ENCODE measurements at places on chromosomes 13 and 19.

GRCh38 chr13:90968166-90968904 is 379.2 kb upstream of the MIR17HG start:
- DNase-seq: no peak

DNA sequence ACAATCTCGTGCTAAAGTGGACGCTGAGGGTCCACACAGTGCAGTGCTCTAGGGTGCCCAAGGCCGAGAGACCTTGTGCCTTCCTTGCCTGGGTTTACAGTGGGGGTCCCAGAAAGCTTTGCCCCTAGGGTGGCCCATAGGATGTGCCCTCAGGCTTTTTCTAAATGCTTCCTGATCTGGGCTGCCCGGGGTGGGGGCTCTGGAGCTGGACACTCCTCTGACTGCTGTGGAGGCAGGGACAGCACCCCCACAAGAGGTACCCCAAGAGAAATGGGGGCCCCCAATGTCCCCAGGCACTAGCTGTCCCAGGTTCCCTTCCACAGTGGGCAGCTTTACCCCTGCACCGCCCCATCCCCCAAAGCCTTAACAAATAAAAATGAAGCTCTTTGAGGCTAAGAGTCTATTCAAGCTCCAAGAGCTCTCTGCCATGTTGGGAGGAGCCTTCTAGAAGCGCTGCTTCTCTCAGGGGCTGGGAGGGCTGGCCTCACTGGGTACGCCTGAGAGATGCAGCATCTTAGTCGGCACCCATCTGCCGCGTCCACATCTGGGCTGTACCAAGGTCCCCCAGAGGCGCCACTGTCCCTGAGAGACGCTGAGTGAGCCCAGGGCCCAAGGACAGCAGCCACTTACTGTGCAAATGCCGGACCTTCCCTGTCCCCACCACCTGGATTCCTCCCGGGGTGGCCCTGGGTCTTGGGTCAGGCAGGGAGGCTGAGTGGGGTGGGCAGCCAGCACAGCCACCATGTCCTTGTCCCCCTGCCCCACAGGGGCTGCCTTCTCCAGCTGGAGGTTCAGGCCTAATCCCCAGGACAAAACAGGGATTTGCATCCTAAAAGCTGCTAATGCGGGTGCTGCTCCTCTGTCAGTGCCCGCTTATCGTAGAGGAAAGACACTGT is 27.4 kb downstream of the CEBPA start:
- DNase-seq: no peak

DNA sequence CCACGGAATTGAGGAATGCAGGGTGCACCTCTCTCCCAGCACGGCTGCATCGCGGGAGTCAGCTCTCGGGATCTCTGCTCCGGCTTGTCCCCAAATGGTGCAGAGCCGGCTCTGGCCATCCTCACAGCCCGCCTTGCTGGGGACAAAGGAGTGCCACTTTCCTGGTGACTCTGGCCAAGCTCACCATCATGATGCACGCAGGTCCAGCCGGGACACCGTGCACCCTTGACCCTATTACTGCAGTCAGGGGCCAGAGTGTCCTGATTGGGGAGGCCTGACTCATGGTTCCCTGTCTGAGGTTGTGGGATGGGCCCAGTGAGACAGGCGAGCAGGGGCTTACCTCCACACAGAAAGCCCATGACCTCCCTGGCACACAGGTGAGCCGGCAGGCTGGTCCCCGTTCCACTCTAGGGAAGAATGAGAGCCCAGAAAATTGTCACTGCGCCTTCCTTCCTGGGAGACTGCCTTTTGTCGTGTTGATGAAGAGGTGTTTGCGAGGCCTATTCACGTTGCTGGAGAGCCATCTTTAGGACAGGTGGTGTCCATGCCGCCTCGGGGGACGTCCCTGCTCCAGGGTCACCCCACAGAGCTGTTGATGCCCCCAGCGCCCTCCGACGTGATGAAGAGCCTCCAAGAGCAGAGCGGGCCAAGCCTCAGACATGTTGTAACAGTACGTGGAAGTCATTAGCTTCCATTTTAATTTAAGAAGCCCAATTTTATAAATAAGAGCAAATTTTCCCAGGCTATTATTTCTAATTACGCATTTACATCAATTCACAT is 18.5 kb upstream of the VSTM2B start:
- DNase-seq: no peak

DNA sequence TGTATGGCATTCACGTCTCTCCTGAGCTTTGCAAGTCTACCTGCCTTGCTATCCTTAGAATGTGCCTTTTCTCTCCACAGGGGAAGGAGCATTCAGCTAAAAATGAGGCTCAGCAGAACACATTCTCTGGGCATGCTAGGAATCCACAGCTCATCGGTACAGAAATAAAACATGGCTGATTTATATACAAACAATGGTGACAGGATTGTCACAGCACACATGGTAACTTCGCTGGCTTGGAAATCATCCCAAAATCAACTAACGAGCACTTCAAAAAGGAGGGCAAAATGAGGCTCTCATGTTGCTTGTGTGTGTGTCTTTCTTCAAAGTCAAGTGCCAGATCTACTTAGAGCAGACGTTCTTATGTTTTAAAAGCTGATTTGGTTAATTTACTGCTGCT is 373.0 kb downstream of the FGF14 start:
- no peak for DNase-seq

DNA sequence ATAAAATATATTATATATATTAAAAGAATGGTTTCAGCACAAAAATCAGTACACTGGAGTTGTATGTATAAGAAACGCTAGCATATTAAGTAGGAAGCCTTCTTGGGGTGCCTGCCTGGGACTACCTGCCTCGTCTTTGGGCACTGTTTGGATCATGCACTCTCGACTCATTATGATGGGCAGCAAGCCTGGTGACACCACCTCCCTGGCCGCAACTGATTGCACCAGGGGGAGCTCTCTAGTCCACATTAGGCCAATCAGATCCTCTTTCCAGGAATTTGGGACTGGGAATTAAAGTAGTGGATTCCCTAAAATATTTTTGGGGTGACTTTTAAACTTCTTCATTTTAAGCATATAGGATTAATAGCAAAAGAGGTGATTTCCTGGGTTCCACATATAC is 56.0 kb upstream of the RGCC start:
- no peak for DNase-seq

DNA sequence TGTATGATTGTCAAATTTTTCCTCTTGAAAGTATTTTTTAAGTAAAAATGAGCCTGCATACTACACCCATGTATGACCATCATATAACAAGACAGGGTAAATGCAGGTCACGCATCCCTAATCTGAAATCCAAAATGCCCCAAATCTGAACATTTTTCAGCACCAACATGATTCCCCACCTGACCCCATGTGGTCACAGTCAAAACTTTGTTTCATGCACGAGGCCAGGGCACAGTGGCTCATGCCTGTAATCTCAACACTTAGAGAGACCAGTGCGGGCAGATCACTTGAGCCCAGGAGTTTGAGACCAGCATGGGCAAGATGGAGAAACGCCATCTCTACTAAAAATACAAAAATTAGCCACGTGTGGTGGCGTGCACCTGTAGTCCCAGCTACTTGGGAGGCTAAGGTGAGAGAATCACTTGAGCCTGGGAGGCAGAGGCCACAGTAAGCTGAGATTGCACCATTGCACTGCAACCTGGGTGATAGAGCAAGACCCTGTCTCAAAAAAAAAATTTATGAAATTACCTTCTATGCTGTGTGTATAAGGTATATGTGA is 63.7 kb upstream of the NPAS1 start:
- DNase-seq: no peak

GRCh38 chr19:51586103-51586728 is 15.1 kb downstream of the ZNF175 start:
- DNase-seq: no peak

GRCh38 chr19:40417643-40417981 is 4.4 kb upstream of the PRX start:
- no peak for DNase-seq

DNA sequence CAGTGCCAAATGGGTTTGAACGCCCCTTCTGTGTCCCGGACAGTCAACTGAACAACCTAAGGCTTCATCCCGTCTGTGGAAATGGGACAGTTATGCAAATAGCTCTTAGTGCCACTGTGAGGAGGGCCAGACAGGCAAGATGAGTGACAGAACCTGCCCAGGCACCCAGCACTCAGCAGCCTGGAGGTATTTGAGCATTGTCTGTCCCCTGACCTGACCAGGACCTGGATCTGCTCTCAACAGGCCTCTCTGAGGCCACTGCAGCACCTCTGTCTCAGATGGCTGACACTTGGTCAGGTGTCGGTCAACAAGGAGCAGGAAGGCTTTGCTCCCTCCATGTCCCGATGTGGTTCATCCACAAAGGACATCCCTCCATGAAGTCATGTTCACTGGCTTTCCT is 67.9 kb downstream of the CCDC70 start:
- DNase-seq: no peak

DNA sequence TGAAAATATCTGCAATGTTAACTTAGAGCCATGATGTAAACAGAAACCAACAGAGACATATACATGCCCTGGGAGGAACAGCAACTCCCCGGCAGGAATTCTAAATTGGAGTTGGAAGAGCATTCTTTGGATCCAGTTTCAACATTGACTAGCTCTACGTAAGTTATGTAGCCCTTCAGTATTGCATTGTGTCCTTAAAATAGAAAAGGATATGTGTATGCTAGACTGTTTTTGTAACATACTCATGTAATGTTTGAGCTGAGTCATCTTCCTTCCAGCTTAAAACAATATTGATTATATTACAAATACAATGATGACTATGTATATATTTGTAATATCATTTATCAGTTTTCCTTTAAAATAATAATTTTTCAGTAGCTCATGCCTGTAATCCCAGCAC is 1422.2 kb upstream of the PCDH20 start:
- DNase-seq: no peak

- DNase-seq: no peak
Observed at GRCh38 chr19:38945562-38946228, 15.0 kb downstream of the MRPS12 start.

DNA sequence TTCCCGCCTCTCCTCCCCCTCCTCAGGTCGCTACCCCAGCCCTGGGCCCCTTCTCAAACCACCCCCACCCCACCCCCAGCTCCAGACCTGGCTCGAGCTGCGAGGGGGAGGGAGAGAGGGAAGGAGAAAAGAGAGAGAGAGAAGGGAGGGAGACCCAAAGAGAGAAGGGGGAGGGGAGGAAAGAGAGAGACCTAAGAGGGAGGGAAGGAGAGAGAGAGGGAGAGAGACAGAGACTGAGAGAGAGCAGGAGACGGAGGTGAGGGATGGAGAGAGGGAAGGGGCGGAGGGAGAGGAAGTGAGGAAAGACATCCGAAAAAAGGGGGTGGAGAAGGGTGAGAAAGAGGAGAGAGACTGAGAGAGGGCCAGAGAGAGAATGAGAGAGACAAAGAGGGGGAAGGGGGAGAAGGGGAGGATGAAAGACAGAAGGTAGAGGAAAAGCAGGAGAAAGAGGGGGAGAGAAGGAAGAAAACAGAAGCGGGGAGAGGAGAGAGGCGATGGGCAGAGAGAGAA is 2.0 kb upstream of the SPACA6 start:
- no peak for DNase-seq

DNA sequence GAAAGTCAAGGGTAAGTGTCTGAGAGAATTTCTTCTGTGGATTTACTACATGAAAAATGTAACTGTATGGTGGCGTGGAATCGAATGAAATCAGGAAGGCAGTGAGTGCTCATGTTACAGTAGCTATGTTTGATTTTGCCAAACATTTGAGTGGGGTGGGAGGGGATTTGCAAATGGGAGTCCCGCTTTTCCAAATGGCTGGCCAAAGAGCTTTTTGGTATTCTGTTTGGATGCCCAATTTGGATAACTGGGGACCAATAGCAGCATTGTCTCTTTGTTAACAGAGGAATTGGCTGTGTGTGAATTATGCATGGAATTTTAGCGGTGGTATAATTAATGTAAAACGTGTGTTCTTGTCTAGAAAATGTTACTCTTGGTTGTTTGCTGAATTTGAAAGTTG is 17.8 kb downstream of the HNRNPM start:
- DNase-seq: no peak

GRCh38 chr13:51479199-51479523 is 26.3 kb upstream of the INTS6 start:
- DNase-seq: no peak

DNA sequence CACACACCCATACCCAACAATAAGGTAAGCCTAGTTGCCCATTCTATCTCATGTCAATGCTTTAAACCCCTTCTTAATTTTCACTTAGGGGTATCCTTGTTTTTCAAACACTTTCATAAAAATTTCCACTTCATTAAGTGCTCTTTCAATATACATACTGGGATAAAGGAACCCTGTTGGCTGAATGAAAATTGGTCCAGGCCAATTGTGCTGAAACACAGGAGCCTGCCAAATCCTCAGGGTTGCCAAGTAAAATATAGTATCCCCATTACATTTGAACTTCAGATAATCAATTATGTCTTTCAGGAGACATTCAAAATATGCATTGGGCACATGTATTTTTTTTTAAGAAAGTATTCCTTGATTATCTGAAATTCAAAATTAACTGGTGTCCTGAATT is 1131.1 kb downstream of the SLITRK1 start:
- no peak for DNase-seq
